ENCODE measurements at places on chromosomes 7 and 10.

- DNase-seq, result peak; percentile 67
Observed at GRCh38 chr10:80535671-80536360, 1.9 kb upstream of the SH2D4B start.

DNA sequence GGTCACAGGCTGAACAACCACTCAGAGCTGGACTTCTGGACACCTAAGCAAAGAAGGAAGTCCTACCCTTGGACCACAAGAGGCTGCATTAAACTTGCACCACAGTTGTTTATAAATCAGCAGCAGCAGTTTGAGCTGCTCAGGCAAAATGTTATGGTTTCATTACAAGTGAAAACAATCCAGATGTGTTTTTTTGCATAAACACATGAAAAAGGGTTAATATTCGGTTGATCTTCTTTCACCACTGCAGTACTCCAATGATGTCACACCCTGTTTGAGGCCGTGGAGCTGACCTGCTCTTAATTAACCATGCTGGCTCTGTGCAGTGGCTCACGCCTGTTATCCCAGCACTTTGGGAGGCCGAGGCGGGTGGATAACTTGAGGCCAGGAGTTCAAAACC is 490.8 kb upstream of the CELF2 start:
- DNase-seq, result no peak

GRCh38 chr7:70646536-70647248 is 485.3 kb upstream of the GALNT17 start:
- DNase-seq, result peak; percentile 47

DNA sequence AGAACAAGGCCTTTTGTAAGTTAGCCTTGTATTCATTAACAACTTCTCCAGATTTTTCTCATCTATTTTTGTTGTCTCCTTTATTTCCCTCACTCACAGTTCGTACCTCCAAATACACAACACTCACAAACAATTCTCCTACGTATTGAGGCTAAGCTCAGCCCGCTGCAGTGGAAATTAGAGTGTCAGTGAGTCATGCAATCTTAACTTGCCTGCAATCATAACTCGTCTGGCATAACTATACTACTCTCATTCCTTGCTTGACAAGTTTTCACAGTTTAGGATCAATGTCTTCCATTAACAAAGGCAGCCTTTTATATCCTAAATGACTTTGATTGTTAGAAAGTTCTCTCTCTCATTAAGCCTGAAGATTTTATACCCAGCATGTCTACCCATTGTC is 23.8 kb downstream of the TMEM196 start:
- peak; percentile 44 for DNase-seq

DNA sequence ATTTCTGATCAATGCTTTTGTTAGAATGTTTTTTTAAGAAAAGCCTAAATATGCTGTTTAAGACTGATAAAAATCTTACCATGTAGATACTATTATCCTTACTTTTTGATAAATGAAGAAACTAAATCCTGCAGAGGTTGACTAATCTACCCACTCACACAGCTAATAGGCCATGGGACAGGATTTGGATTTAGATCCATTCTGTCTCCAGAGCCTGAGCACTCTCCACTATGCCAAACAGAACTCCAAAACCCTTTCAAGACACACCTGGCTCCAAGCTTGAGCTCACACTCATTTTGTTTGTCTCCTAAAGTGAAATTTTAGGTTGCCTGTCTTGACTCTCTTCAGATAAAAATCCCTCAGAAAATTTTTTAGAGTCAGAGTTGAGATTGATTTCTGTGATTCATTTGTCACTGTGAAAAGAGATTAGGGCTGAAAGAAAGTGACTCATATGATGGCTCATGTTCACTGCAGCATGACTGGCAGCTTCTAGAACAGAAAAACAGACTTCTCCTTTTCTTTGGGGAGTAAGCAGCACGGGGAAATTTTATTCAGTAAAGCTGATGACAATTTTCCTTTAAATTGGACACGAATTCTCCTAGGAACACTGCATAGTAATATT is 132.3 kb upstream of the POT1 start:
- peak; percentile 10 for DNase-seq

DNA sequence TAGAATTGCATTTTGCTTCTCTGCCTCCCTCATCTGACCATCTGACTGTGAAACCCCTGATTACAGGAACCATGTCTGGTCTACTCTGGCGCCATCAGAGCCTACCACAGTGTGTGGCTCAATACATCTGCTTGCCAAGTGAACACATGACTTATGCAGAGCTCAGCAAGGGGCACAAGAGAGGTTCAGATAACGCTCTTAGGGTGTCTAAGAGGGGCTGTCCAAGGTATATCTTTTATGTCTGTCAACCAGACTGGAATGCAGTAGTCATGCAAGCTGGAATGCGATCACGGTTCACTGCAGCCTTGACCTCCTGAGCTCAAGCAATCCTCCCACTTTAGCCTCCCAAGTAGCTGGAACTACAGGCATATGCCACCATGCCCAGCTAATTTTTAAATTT is 10.3 kb upstream of the RRP12 start:
- DNase-seq, result no peak

- no peak for DNase-seq
Observed at GRCh38 chr7:47715631-47716068, 133.7 kb upstream of the TNS3 start.

DNA sequence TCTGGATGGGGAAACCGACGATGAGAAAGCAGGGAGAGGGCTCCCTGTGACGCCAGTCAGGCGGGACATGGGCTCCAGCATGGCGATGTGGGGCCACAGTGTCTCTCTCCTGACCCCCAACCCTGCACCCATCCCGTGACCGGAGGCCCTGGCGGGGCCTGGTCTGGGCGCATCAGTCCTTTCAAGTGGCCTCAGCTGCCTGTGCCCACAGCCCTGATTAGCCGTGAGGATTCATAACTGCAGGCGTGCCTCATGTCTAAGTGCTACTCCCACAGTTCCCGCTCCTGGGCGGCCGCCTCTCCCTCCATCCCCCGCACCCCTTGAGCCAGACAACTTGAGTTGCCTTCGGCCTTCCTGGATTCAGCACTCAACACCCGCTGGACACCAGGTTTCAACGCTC is 240.8 kb downstream of the ELFN1 start:
- no peak for DNase-seq

- DNase-seq, result no peak
Observed at GRCh38 chr10:132989476-132990415, 47.4 kb upstream of the CFAP46 start.

GRCh38 chr7:130903358-130903974 is 169.5 kb upstream of the KLF14 start:
- DNase-seq, result no peak

GRCh38 chr7:57201895-57202210 is 69.6 kb upstream of the ZNF479 start:
- DNase-seq, result no peak

GRCh38 chr10:129741280-129741977 is 222.6 kb downstream of the EBF3 start:
- no peak for DNase-seq

GRCh38 chr10:91700788-91701444 is 68.0 kb upstream of the PPP1R3C start:
- no peak for DNase-seq

Data from eye (tissue), 1 donor.